Panc1 (cell line): ENCODE measurements at places on chromosomes 16 and 17. TPM values are rescaled to one million over a fixed set of nuclear protein-coding genes. Genes with fewer than 3 reads are reported as not detected.

- no peaks in the 10 kb centered on the region for H3K27me3 ChIP-seq
- no peak for DNase-seq
- H3K4me1 ChIP-seq = peaks cover 9% of the 10 kb centered on the region; the same call in 1 of the 2 replicates
These were observed 2.8 kb downstream of the ETV4 start for GRCh38 chr17:43543300-43543699.

DNA sequence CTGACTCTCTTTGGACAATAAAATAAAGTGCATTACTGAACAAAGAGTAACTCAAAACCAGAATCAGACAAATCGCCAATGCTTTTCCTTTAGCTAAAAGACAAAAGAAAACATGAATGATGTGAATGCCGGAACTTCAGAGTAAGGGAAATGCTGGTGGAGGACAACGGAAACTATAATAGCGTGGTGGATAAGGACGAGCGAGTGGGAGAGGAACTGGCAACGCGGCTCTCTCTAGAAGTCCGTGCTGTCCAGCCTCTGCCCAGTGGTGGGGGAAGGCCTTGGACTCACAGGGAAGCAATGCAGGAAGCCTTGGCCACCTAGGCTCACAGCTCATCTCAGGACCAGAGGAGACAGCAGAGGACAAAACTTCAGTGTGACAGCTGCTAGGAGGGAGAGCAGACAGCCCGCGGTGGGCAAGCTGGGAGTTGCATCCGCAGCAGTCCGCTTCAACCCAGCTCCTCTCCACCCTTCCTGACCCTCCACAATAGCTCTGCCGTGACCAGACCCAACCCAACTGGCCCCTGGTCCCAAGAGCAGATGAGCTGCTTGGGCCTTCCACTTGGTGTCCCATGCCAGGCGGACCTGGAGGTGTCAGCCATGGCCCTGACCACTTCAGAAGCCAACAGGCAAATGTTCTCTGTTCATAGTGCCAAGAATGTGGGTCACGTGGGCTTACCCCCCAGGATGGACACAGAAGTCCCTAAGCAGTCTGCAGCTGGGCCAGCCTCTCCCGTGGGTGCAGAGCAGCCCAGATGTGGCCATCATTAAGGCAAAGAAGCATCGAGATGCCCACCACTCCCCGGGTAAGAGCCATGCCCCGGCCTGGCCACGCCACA lies 5.3 kb upstream of the FAAP100 start:
- H3K36me3 ChIP-seq = peaks cover 2% of the 10 kb centered on the region; the same call in 1 of the 2 replicates
- H3K4me1 ChIP-seq = peaks cover 86% of the 10 kb centered on the region
- no peak overlapping the region for H3K4me3 ChIP-seq
- H3K27me3 ChIP-seq = no peaks in the 10 kb centered on the region

GRCh38 chr16:57639172-57639887 lies 10.9 kb downstream of the ADGRG1 start:
- no peak overlapping the region for H3K4me3 ChIP-seq
- no peak overlapping the region for H3K27ac ChIP-seq
- H3K27me3 ChIP-seq = no peaks in the 10 kb centered on the region
- H3K36me3 ChIP-seq = no peaks in the 10 kb centered on the region
- H3K4me1 ChIP-seq = peaks cover 3% of the 10 kb centered on the region; the same call in 1 of the 2 replicates

DNA sequence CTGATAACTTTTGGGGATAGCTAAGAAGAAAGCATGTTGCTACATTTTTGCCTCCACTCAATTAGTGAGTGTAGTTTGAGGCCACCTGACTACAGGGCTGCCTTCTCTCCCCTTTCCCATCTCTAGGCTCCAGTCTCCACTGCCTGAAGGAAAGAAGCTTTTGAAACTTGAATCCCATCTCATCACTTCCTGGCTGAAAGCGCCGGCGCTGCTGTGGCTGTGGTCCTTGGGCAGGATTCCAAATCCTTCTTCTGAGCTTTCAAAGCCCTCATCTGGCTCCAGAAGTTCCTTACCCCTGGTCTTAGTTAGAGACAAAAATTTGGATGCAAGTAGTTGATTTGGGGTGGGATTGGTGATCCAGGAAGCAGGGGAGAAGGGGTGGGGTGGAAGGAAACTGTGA lies 119.4 kb downstream of the FOXL1 start:
- H3K27me3 ChIP-seq = no peaks in the 10 kb centered on the region
- no peak overlapping the region for H3K27ac ChIP-seq
- no peak overlapping the region for H3K4me3 ChIP-seq
- no peaks in the 10 kb centered on the region for H3K4me1 ChIP-seq

DNA sequence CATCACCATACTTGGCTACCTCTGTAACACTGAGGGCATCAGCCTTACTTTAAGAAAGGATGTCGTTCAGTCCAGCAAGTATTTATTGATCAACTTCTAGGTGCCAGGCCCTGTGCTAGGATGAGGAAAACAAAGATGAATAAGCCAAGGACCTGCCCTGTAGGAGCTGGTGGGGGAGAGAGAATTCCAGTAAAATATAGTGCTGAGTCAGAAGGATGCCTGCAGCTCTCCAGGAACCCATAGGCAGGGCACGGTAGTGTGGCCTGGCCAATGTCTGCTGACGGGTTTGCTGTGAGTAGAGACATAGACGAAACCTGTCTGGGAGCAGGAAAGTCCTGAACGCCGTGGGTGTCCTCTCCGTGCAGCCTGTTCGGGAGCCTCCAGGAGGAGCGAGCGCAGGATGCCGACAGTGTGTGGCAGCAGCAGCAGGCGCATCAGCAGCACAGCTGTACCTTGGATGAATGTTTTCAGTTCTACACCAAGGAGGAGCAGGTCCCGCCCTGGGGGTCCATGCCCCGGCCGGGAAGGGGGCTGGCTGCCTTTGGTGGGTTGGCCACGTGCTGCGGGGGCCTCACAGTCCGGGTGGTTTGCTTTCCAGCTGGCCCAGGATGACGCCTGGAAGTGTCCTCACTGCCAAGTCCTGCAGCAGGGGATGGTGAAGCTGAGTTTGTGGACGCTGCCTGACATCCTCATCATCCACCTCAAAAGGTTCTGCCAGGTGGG lies 55.6 kb downstream of the USP43 start:
- H3K27me3 ChIP-seq = no peaks in the 10 kb centered on the region
- no peak for DNase-seq
- no peak overlapping the region for H3K27ac ChIP-seq
- H3K4me1 ChIP-seq = no peaks in the 10 kb centered on the region

DNA sequence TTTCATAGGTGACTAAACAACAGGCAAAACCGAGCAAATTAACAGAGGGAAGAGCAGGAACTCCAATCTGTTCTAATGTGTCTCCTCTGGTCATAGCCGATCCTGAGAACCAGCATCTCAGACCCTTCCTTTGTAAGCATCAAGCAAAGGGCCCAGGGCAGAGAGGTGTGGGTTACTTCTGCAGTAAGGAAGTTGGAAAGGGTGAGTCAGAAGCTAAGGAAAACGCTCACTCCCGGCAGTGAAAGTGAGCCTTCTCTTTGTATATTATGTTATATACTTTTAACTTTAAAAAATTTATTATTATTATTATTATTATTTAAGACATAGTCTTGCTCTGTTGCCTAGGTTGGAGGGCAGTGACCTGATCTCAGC lies 77.7 kb downstream of the MRM3 start:
- no peak overlapping the region for H3K27ac ChIP-seq
- no peak for DNase-seq
- H3K27me3 ChIP-seq = no peaks in the 10 kb centered on the region

GRCh38 chr16:63192980-63193379 lies 1156.7 kb upstream of the CDH8 start:
- no peak for DNase-seq
- H3K4me3 ChIP-seq = no peak overlapping the region
- no peaks in the 10 kb centered on the region for H3K27me3 ChIP-seq
- H3K27ac ChIP-seq = no peak overlapping the region
- H3K36me3 ChIP-seq = no peaks in the 10 kb centered on the region

The CHST5 gene
- 0.15 TPM for total RNA-seq

The TP53TG3F gene
- 0.54 TPM for total RNA-seq

The GDPD1 gene
- 0.26 TPM for total RNA-seq
